Common myeloid progenitor, CD34-positive (primary cell): ENCODE measurements at places on chromosomes 7 and 10.
A peak's percentile ranks its signal among the peaks of the same experiment; 100 is the strongest.

GRCh38 chr10:2839081-2839725, 228.1 kb upstream of the PFKP start:
- peak; percentile 43 for DNase-seq

GRCh38 chr10:52129410-52130178, 184.5 kb upstream of the DKK1 start:
- no peak for DNase-seq

GRCh38 chr10:132449051-132449810, 52.2 kb downstream of the PWWP2B start:
- no peak for DNase-seq

DNA sequence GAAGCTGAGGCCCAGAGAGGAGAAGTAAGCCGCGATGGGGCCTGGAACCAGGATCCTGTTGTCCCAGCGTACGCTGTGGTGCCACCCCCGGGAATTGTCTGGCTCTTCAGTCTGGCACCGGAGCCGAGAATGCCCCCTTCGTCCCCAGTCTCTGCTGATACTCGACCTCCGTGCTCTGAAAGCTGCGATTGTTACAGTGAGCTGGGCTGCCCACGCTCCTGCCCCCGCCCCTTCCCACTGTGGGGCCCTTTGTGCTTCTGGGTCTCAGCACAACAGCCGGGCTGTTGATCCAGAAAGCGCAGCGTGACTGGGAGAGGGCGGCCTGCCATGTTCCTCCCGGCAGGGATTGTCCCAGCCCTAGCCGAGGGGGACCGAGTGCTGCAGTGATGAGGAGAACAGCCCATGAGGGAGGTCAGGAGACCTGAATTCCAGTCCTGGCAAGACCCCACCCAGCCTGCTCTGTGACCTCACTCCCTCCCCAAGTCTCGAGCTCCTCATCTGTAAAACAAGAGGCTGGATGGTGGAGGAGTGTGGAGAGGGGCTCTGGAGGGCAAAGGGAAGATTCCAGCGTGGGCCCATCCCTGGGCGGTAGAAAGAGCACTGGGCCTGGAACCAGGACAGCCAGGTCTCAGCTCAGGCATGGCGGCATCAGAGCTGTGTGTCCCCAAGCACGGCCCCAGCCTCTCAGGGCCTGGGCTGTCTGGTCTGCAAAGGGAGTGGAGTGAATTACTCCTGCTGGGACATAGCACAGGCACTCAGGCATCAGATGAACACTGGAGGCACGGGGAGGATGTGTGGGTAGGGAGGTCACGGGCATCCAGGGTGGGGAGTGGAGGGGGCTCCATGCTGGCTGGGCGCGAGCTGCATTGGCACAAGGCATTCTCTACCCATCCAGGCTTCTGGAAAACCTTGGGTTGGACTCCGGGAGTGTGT, 43.6 kb downstream of the TSPAN15 start:
- no peak for DNase-seq

GRCh38 chr7:101516851-101517250, 112.2 kb downstream of the MYL10 start:
- no peak for DNase-seq

- DNase-seq: no peak
Measured at GRCh38 chr7:124996778-124997177, 67.2 kb upstream of the POT1 start.

- DNase-seq: peak; percentile 63
Measured at GRCh38 chr10:133438711-133439273, 14.4 kb upstream of the SPRN start.

GRCh38 chr7:142018154-142018553, 22.5 kb downstream of the MGAM start:
- DNase-seq: no peak

- no peak for DNase-seq
Measured at GRCh38 chr10:14259696-14260566, 70.8 kb downstream of the FRMD4A start.
